B cell (primary cell): ENCODE measurements at places on chromosomes 4 and X.

DNA sequence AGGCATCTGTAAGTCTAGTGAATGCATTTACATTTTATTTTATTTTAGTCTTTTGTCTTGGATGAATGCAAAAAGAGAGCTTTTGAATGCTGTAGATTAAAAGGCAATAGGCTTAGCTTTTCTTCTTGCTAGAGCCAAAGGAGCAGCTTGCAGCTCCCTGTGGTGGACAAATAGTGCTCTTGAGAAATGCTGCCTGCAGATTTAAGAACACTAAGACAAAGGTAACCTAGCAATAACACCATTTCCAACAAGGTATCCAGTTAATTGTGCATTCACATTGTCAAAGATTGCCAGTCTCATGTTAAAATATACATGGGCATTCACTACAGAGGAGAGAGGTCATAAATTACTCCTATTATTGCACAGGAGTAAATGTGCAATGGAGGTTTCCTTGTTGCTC lies 859.2 kb upstream of the PRKX start:
- DNase-seq, result no peak

GRCh38 chr4:15805583-15806517 lies 27.7 kb downstream of the CD38 start:
- peak; percentile 62 for DNase-seq

DNA sequence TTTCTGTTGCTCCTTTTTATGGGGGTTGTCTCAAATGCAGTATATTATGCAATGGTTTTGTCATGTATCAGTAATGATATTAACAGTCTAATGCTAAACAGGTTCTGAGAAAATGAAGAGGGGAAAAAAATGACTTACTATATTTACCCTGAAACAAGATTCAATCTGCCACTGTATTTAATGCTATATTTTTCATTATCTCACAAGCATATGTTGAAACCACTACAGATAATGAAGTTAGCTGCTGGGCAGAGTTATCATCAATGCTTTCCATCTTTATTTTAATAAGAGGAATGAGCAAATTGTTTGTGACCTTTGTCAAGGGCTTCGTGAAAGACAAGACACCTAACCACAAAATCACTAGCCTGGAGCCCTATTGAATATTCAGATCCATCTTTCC lies 32.6 kb upstream of the NAA11 start:
- no peak for DNase-seq

GRCh38 chr4:156255230-156256007 lies 301.8 kb upstream of the CTSO start:
- DNase-seq, result no peak

DNA sequence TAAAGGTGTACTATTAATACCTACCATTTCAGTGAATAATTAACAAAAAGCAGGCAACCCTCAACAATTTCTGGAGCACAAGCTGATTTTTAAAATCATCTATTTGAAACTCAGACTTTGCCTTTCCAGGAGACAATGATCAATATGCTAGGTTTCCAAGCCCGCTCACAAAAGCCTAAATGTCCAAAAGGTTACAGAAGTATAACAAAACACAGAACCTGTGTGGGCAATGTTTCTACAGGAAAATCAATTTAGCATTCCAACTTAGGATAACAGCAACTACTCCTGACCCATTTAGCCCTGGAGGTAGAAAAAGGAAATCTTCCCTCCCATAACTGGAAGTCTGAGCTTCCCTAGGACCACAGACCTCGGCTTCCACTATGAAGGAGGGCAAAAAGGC lies 3.9 kb downstream of the TAB3 start:
- DNase-seq, result no peak

GRCh38 chr4:10629394-10629793 lies 55.2 kb downstream of the CLNK start:
- DNase-seq, result no peak

- no peak for DNase-seq
Observed at GRCh38 chr4:7180938-7181337, 11.4 kb upstream of the SORCS2 start.
